T-helper 17 cell (primary cell): ENCODE measurements at places on chromosomes 12 and 14.

DNA sequence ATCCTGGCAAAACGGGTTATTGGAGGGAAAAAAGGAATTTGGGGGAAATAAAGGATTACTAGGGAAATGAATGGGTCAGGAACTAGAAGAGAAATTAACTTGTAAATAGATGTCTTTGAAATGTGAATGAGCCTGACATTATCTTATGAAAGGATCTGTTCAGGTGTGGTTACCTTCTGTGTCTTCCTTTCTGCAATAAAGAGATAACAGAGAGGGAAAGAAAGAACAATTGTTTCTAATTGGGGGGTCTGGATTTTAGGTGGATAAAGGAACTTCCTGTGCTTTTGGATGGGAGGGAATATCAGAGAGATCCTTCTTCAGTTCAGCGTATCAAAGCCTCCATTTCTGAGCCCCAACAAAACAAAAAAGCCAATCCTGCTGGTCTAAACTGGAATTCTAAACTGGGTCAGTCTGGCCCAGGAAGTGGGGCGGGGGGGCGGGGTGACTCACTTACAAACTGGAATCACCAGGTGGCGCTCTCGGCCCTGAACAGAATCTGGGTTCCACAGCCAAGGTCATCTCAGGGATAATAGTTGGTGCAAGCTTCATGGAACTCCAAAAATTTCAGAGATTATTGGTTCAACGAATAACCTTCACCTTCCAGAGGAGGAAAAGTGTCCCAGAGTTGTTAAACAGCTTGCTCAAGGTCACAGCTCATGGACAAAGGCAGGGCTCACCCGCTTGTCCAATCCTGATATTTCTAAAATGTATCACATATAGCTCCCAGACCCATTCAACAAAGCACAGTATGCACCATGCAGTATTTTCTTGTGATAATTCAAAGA, 15.2 kb upstream of the PEBP1 start:
- peak; percentile 50 for DNase-seq

GRCh38 chr12:5516371-5517241, 84.7 kb downstream of the NTF3 start:
- no peak for DNase-seq

DNA sequence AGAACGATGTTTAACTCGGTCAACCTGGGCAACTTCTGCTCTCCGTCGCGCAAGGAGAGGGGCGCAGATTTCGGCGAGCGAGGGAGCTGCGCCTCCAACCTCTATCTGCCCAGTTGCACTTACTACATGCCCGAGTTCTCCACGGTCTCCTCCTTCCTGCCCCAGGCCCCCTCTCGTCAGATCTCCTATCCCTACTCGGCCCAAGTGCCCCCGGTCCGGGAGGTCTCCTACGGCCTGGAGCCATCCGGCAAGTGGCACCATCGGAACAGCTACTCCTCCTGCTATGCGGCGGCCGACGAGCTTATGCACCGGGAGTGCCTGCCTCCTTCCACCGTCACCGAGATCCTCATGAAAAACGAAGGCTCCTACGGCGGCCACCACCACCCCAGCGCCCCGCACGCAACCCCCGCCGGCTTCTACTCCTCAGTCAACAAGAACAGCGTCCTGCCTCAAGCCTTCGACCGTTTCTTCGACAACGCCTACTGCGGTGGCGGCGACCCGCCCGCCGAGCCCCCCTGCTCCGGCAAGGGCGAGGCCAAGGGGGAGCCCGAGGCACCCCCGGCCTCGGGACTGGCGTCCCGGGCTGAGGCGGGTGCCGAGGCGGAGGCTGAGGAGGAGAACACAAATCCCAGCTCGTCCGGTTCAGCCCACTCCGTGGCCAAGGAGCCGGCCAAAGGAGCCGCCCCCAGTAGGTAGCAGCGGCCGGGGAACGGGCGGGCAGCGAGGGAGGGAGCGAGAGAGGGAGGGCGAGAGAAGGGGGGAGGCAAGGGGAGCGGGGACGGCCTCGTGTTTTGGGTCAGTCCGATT, 513 bp downstream of the HOXC11 start:
- no peak for DNase-seq

DNA sequence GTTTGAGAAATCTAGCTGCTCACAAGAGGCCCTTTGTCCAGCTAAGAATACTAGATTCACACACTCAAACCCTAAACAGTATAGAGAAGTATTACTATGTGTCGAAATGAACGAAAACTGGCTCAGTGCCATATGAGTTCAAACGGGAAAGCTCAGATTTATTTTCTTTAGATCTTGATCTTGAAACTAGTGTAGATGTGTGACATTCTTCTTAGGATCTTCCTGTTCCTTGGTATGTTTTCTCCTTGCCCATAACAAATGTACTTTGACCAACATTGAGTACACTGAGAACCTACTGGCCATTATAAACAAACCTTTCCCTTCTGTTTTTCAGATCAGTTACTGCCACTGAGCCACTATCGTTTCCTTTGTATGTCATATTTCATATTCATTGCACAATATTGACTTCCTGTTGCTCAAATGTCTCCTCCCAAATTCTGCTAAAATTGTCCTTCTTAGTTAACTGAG, 21.3 kb downstream of the MYBPC1 start:
- DNase-seq, result no peak

GRCh38 chr14:55715889-55716288, 135.9 kb downstream of the KTN1 start:
- DNase-seq, result no peak

DNA sequence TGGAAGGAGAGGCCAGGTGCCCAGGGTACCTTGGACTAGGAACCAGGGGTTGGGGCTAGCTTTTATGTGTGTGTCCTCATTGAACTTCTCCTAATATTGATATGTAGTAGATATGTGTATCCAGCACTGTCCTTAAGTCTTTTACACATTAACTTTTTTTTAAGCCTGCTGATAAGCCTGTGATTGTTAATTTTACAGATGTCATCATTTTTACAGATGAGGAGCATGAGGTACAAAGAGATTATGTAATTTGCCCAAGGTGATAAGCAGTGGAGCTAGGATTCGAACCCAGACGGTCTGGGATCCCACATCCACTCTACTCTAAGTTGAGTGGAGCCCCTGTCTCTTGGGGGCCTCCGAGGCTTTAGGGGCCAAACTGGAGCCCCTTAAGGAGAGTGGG, 10.2 kb upstream of the NR4A1 start:
- no peak for DNase-seq

DNA sequence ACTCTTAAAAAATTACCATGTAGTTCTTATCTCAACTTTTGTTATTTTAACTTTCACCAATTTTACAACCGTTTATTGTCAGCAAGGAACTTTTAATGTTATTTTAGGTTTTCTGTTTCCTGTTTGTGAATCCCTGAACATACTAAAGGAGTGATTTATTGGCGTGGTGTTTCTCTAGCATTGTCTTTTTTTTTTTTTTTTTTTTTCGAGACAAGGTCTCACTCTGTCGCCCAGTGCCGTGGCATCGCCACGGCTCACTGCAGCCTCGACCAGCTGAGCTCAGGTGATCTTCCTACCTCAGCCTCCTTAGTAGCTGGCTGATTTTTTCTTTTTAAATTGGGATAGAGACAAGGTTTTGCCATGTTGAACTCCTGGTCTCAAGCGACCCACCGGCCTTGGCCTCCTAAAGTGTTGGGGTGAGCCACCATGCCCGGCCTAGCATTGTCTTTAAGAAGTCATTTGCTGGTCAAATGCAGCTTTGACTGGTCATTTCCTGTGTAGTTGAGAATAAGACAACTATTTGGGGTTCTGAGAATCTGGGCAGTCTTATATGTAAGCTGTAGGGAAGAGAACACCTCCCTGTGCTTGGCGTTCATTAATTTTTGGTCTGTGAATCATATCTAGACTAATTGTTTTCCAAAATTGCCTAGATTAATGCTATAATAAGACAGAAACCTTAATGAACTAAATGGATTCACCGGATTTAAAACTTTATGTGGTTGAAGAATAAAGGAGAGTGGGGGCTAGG, 2.1 kb downstream of the WASHC4 start:
- DNase-seq, result no peak

GRCh38 chr12:75438059-75438754, 42.3 kb upstream of the GLIPR1 start:
- no peak for DNase-seq

- DNase-seq, result no peak
Observed at GRCh38 chr14:90416720-90417119, 19.9 kb downstream of the CALM1 start.

GRCh38 chr12:90058704-90059103, 350.1 kb upstream of the ATP2B1 start:
- no peak for DNase-seq

DNA sequence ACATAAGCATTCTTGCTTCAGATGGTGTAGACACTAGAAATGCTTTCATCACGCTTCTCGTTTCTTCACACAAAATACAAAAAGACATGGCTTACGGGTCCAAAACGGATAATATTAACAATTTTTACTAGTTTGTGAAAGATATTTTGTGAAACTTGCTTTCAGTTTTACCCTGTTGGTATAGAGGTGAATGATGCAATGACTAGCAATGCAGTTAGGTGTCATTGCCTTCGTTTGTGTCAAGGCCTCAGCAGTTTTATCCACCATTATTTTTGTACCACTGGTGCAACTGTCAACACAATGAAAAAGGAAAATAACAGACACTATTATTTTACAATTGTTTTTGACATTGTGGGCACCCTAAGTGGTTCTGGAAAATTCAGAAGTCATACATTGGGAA, 323.0 kb downstream of the FLRT2 start:
- DNase-seq, result no peak

- DNase-seq, result no peak
Observed at GRCh38 chr12:57161491-57161890, 14.1 kb upstream of the LRP1-AS start.

- DNase-seq, result no peak
Observed at GRCh38 chr12:14219156-14219555, 146.3 kb upstream of the ATF7IP start.

- DNase-seq, result no peak
Observed at GRCh38 chr12:128643155-128643554, 180.6 kb downstream of the SLC15A4 start.
